T-helper 1 cell (primary cell): ENCODE measurements at places on chromosomes 1 and 21.

- no peak for DNase-seq
These were observed 78.6 kb upstream of the TTC34 start for GRCh38 chr1:2880086-2880485.

DNA sequence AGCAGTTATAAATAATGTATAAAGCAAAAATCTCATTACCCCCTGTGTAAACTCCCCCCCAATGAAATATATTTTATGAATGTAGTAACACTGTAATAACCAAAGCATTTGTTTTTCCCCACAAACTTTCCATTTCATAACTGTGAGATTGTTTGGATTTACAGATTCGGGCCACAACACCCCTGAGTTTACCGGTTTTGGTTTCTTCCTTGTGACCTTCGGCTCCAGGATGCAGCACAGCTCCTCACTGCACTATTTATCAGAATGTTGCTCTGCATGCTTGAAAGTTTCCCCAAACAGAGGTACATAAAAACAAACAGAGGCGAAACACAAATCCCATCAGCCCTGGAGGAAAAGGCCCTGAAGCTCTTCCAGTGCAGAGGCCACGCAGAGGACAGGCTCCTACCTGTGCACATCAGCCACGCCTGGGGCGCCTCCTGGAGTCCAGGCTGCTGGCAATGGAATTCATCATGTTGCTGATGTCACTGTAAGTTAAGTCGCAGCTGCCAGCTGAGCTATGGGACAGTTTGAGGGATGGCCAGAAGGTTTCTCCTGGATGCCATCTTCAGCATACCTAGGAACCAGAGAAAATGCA lies 122.0 kb downstream of the LMO4 start:
- no peak for DNase-seq

- DNase-seq = no peak
These were observed 2.8 kb upstream of the FAM131C start for GRCh38 chr1:16076031-16076864.

DNA sequence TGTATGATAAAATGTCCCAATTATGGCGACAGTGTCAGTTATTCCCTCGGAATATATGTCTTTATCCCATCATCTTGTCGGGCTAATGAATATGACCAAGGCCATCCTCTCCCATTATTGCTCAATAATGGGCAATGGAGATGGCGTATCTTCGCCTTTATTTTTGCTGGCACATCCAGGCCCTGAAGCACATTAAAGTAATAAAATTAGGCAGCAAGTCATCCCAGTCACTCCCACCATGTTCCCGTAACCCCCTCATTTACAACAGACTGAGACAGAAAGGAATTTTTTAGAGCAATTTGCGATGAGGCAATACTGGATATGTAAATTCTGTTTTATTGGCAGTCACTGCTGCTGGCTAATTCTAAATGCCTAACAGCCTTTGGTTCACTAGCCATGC lies 35.3 kb downstream of the CLIC6 start:
- DNase-seq = no peak

GRCh38 chr1:178870221-178870620 lies 656 bp downstream of the ANGPTL1 start:
- no peak for DNase-seq

GRCh38 chr1:233489411-233489810 lies 124.5 kb upstream of the KCNK1 start:
- DNase-seq = no peak

DNA sequence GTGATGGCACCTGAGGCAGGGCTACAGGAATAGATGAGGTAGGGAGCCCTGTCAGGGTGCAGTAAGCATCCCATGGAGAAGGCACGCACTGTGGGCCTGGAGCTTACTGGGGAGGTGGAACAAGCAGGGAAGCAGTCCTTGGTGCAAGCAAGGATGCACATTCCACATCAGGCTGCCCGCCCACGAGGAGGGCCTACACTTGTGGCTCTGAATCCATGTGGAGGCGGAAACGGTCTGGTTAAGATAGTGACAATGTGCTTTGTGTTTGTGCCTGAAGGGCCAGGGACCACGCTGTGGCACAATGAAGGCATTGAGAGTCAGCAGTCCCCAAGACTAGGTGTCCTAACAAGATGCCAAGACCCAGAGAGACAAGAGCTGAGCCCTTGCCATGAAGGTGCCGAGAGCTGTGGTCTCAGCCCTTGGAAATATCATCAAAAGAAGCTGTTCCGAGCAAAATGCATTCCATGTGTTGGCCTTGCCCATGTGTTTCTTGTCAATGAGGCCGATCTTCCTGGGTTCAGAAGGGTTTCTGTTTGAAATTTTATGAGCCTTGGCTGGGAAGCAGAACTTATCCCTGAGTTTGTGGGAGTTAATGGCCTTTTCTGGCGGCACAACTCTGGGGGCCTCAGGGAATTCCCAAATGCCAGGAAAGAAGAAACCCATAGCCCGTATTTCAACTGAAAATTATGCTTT lies 111.9 kb downstream of the NGF start:
- DNase-seq = no peak

DNA sequence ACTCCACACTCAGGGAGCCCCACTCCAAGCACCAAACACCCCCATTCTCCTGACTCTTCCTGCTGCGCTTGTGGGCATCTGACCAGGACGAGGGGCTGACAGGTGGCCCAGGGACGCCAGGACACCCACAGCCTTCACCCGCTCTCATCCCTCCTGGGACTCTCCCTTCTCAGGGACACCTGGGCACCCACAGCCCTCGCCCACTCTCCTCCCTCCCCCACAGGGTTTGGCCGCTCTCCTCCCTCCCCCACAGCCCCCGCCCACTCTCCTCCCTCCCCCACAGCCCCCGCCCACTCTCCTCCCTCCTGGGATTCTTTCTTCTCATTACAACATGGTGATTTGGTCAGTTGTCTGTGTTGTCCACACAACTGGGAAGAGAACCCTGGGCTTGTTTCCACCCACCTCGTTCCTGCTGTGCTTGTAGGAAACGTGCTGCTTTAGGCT lies 43.4 kb downstream of the PRDM15 start:
- DNase-seq = no peak

GRCh38 chr1:31032266-31032665 lies 33.3 kb downstream of the PUM1 start:
- no peak for DNase-seq

- DNase-seq = no peak
These were observed 7.5 kb downstream of the DMAP1 start for GRCh38 chr1:44220755-44221154.

GRCh38 chr1:219692981-219693380 lies 80.1 kb upstream of the ZC3H11B start:
- no peak for DNase-seq
